ENCODE measurements at places on chromosomes 13 and 19.

DNA sequence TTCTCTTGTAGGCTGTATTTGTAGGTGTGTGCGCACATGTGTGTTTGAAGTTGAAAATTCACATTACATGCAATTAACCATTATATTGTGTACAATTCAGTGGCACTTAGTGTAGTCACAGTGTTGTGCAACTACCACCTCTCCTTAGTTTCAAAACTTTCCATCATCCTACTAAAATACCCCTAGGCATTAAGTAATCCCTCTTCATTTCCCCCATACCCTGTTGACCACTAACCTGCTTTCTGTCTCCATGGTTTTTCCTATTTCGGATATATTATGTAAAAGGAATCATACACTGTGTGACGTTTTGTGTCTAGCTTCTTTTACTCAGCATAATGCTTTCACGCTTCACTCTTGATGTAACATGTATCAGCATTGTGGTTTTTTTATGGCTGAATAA is 16.1 kb downstream of the LSM14A start:
- DNase-seq: no peak

DNA sequence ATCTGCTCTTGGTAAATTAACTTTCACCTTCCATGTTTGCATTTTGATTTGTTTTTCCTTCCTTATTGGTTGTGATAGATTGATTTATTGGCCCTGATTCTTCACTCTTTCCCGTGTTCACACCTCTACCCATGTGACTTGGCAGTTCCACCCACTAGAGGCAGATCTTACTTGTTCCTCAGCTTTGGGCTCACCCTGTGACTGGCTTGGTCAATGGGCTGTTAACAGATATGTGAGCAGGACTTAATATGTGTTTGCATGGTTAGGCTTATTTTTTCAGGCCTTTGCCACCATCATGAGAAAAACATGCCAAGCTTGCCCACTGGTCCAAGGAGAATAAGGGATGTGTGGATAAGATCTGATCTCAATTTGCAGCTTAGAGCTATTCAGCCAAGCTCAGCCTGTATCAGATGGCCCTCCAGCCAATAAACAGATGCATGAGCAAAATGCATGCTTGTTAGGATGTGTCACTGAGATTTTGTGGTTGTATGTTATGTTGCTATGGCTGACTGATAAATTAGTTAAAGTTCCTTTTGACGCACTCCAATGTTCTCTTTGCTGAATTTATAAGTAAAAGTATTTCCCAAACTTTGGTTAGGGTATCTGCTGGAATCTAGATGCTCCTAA is 48.0 kb downstream of the RGCC start:
- DNase-seq: no peak

- no peak for DNase-seq
These were observed 8.9 kb upstream of the GDF15 start for GRCh38 chr19:18377026-18377425.

DNA sequence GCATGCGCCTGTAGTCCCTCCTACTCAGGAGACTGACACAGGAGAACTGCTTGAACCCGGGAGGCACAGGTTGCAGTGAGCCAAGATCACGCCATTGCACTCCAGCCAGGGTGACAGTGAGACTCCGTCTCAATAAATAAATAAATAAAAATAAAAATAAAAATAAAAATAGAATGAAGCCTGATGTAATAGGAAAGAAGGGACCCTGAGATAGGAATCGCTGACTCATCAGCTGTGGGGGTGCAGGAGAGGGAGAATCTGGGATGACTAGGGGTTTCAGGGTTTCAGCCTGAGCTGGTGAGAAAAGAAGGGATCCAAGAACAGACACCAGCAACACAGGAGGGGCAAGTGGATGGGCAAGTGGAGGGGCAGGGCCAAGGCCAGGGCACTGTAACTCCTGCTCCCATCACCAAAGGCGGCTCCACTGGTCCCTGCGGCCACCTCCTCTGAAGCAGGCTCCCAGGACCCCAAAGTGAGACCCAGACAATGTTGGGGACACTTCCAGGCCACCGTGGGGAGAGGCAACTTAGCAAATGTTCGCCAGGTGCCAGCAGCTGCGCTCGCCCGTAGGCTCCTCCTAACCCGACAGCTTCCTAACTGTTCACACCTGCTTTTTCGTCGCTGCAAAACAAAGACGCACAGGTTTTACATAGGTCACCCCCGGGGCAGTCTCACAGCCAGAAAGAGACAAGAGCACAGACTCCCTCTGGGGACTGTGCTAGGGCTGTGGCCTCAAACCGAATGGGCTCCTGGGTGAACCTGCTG is 1.2 kb downstream of the HAUS8 start:
- no peak for DNase-seq

DNA sequence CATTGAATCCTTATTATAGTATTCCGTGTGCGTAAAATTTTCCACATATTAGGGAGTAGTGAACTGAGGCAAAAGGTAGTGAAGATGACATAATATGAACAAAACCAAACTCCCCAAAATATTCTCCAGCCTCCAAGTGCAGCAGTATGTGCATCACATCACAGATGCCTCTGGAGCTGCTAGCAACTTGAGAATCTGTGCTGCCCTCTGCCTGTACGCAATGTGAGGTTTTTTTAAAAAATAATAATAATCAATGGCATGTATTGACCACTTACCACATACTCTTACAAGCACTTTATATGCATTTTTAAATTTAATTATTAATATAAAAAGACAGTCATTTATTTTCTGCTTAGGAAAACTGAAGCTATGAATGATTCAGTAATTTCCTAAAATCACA is 583.0 kb upstream of the SPRY2 start:
- DNase-seq: no peak

DNA sequence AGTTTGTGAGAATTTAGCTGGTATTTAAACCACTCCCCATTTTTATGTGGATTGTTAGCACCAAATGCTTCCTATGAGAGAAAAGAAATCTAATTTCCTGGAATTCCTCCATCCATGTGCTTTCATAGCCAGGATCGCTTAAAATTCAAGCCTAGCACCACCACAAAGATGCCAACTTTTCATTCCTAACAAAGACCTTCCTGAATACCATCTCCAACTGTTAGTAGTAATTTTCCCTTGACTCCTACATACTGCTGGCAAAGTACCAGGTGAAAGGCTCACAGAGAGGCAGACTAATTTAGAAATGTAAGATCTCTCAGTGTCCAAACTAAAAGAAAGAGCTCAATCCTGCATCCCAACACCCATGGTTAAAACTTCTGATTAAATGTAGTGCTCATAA is 386.3 kb downstream of the KCTD12 start:
- no peak for DNase-seq

GRCh38 chr13:84609716-84610115 is 727.4 kb upstream of the SLITRK1 start:
- no peak for DNase-seq

DNA sequence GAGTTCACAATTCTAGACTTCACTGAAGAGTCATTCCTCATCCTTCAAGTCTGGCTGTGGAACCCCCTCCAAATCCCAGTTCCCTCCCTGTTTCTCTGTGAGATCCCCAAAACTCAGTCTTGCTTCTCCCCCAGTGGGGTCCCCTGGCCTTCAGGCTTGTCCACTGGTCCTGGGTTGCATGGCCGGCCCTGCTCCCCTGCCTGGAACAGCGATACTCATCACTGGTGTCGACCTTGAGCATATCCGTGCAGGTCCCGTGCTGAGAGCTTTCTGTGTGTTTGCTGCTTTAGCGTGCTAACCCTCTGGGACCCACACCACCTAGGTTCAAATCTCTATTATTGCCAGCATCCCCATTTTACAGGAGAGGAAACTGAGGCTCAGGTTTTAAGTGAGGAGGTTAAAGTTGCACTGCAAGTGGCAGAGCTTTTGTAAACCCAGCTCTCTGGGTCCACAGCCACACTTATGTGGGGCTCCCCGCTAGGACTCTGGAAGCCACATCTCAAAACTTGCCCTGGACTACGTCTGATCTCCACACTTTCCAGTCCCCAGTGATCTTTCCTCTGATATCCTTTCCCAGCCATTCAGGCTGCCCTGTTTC is 15.5 kb downstream of the LIPE start:
- DNase-seq: no peak

DNA sequence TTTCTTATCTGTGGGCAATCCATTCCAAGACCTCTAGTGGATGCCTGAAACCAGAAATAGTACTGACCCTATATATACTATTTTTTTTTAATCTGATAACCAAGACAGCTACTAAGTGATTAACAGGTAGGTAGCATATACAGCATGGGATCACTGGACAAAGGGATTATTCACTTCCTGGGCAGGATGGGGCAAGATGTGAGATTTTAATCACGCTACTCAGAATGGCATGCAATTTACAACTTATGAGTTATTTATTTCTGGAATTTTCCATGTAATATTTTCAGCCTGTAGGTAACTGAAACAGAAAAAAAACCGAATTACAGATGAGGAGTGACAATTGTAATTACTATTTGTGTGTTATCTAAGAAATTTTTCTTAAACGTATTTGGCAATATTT is 41.2 kb downstream of the ZIC2 start:
- DNase-seq: no peak

DNA sequence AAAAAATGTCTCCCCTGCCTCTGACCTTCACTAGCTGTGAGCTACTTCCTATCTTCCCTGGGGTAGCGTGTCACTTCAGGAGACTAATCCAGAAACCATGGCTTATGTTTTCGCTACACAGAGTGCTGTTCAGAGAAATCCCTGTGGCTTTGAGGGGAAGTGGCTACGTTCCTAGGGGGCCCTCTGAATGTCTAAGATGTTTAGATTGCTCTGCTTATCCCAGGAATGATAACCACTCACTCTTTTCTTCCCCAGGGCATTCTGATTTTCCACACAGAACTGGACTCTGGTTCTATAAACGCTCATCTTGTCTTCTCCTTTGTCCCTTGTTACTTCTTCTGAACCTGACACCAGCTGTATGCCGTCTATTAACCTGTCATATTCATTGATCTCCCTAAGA is 572.5 kb downstream of the OLFM4 start:
- DNase-seq: no peak

GRCh38 chr19:44813070-44813840 is 4.4 kb downstream of the BCAM start:
- no peak for DNase-seq

GRCh38 chr13:67147342-67148133 is 82.6 kb downstream of the PCDH9 start:
- DNase-seq: no peak

GRCh38 chr19:45646345-45646698 is 7.1 kb upstream of the EML2 start:
- no peak for DNase-seq

DNA sequence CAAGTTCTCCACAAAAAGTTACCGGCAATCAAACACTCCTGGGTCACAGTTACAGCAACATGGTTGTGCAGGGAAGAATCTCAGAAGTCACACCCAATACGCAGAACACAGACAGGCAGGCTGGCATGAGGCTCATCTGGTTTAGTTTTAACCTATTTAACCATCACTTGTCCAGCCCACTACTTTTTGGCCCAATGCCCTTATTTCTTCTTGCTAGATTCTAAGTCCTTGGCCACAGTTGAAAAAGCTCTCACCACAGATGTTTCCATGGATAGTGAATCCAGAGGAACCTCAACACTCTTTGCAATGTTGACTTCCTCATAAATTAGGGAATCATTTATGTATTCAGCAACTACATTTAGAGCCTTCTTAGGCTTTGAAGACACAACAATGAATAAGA is 50.7 kb upstream of the FNDC3A start:
- DNase-seq: no peak

GRCh38 chr13:112908342-112908741 is 60.7 kb upstream of the MCF2L start:
- no peak for DNase-seq

- no peak for DNase-seq
These were observed 7.3 kb downstream of the NOSIP start for GRCh38 chr19:49573009-49573408.

DNA sequence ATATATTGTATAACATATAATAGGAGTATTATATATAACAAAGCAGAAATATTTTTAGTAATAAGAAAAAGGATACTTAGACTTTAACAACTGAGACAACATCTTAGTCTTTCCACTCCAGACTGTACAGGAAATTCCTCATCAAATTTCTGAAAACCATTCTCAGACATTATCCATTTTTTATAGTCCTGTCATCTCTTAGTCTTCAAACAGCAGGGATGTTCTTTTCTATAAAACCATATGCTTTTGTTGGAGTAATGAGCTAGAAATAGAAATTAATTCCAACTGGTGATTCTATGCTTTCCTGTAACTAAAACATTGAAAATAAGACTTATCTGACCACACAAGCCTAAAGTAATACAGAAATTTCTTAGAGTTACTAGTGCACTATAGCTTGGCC is 82.2 kb upstream of the CSNK1A1L start:
- DNase-seq: no peak

DNA sequence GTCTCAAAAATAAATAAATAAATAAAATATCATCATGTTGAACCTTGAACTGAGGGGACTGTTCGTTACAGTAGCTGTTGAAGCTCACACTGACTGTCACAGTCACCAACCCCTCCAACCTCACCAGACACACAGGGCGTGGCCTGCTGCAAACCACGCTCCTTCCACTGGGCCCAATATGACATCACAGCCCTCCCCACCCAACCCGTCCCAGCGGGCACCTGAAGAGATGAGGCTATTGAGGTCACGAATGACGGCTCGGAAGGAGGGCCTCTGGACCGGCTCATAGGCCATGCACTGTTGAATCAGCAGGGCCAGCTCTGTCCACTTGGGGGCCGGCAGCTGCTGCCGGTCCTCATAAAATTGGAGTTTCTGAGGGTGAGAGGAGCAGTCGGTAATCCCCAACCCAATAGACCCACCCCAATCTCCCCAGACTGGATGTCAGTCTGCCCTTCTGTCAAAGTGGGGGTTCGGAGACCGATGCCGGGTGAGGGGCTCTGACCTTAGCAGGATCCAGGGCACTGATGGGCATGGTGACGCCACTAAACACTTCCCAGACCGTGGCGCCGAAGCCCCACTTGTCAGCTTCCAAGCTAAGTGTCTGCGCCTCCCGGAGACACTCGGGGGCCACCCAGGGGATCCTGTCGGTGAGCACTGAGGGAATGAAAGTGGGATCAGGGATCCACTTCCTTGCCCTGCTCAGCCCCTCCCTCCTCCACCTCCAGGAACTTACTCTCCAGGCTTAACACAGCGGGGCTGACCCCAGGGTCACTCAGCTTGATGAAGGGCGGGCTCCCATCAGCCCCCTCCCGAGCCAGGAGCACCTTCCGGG is 13.2 kb downstream of the JAK3 start:
- no peak for DNase-seq

DNA sequence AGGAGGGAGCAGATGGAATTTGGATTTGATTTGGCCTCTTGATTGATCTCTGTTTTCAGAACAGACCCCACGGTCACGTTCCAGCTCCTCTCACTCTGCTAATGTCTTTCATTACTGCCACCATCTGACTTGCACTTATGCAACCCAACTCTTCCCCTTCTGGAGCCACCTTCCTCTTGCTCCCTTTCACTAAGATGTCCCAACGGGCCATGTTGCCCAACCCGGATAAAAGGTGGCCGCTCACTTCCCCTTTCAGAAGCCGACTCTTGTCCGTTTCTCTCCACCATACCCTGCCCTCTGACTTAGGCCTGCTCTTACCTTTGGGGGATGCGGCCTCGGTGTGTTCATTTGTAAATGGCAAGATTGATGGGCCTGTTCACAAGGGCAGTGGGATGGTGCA is 27.4 kb upstream of the CYP4F8 start:
- DNase-seq: no peak
